NCI-H2029 treated with DMSO at 0.1 percent for 48 hours (cell line): ENCODE measurements at places on chromosomes 4 and X.

DNA sequence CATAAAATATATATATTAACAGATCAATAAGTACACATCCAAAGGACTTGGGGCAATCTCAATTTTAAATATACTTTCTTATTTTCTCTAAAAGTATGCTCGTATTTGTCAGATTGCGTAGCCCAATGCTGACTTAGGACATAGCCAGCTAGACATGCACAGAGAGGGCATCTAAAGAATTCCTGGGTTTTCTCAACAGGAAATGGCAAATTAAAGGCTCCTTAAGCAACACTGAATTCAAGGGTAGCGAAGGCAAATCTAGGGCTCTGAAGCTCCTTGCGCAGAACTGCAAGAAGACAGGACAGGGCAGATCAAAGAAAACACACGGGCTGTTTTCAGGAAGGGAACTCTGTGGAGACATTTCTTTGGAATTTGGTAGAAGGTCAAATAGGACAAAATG is 94.6 kb upstream of the FTHL17 start:
- no peak for DNase-seq

DNA sequence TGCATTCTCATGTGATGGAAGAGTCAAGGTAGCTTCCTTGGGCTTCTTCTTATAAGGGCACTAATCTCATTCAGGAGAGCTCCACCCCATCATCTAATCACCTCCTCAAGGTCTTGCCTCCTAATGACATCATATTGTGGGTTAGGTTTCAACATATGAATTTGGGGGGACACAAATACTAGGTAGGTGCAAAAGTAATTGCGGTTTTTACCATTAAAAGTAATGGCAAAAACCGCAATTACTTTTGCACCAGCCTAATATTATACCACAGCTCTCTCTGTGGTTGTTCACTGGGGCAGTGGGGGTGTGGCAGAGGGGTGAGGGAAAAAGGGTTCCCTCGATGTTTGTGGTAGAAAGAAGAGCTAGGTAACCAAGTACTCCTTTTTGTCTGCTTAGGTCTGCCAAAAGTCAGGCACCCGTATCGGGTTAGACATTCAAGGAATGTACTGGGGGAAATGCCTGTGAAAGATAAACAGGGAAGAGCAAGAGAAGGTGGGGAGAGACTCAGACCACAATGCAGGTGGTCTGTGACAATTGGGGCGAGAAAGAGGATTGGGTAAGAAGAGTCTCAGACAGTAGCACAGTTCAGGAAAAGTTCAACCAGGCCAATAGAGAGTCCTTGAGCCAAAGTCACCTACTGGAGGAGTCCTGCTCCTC is 78.9 kb upstream of the MTM1 start:
- no peak for DNase-seq

GRCh38 chrX:139179592-139179991 is 350.9 kb upstream of the F9 start:
- no peak for DNase-seq

DNA sequence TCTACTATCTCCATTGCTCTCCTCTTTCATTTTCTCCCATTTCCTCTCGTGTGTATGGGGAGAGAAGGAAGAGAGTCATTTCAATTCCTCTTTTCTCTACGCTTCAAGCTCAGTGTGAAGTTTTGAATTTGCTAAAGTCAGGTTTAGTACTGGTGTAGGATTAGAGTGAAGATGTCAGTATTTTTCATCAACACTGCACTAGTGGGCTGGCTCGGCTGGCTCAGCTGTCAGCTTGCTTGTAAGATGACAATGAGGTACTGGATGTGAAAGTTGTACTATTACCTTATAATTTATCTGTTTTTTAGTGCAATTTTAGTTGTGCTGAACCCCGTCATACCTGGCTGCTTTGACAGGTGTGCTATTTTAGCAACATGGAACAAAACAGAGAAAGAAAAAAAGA is 2.1 kb upstream of the SH2D1A start:
- no peak for DNase-seq

GRCh38 chr4:182067828-182068227 is 175.4 kb upstream of the TENM3 start:
- no peak for DNase-seq

DNA sequence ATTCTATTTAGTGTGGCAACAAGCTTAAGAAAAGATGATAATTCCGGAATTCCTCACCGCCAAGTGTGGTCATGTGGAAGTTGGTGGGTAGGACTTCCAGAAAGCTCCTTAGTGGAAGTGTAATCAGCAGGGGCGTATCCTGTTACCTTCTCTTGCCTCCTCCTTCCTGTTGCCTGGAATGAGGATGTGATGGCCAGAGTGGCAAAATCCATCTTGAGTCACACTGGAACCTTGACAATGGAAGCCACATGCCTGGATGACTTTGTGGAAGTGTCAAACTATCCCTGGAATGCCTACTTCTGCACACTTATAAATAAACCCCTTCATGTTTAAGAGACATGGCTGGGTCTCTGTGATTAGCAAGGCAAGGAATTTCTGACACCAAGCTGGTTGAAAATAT is 191.0 kb downstream of the PRDM5 start:
- no peak for DNase-seq

DNA sequence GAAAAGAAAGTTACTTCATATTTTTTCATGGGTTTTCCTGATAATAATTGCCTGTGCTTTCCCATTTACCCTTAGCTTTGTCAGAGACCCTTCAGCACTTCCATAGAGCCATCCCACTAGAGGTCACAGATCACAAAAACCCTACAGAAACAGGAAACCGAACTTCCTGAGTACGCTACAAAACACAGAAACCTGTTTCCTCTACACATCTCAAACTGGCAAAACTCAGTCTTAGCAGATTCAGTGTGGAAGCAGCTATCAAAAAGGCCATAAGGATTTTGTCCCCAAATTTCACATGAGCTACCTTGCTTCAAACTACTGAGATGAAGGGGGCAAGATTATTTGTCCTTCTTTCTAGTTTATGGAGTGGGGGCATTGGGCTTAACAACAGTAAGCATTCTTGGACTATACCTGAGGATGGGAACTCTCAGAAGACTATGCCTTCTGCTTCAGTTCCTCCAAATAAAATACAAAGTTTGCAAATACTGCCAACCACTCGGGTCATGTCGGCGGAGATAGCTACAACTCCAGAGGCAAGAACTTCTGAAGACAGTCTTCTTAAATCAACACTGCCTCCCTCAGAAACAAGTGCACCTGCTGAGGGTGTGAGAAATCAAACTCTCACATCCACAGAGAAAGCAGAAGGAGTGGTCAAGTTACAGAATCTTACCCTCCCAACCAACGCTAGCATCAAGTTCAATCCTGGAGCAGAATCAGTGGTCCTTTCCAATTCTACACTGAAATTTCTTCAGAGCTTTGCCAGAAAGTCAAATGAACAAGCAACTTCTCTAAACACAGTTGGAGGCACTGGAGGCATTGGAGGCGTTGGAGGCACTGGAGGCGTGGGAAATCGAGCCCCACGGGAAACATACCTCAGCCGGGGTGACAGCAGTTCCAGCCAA is at the start of gene MMRN1:
Gene MMRN1, plus strand, starts transcription at position 206 of the 902 bp plus-strand sequence. Its CDS starts 118 bp downstream, at position 324.
- no peak for DNase-seq

GRCh38 chr4:52945326-52945898 is 83.3 kb downstream of the RASL11B start:
- no peak for DNase-seq

DNA sequence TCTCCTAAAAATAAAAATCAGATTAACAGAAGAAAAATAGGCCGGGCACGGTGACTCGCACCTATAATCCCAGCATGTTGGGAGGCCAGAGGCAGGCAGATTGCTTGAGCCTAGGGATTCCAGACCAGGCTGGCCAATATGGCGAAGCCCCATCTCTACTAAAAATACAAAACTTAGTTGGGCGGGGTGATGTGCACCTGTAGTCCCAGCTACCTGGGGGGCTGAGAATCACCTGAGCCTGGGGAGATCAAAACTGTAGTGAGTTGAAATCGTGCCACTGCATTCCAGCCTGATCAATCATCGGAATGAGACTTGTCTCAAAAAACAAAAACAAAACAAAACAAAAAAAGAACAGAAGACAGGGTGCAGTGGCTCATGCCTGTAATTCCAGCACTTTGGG is 32.8 kb upstream of the NOCT start:
- DNase-seq: no peak

GRCh38 chr4:1099270-1099669 is 14.1 kb downstream of the RNF212 start:
- no peak for DNase-seq

DNA sequence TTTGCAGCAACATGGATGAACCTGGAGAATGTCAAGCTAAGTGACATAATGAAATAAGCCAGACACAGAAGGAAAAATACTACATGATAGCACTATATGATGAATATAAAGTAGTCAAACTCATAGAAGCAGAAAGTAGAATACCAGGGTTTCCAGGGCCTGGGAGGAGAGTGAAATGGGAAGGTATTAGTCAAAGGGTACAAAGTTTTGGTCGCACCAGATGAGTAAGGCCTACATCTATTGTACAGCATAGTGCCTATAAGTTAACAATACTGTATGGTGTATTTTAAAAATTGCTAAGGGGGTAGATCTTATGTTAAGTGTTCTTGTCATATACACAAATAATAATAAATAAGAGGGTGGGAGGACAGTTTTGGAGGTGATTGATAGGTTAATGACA is 41.5 kb downstream of the ENOX2 start:
- no peak for DNase-seq

GRCh38 chrX:33211356-33212260 is at the start of gene DMD:
Gene DMD, minus strand, starts transcription at chrX:33211549. Its CDS starts 237 bp downstream, at chrX:33211312.
- no peak for DNase-seq

GRCh38 chr4:98515470-98515809 is 143.0 kb downstream of the TSPAN5 start:
- DNase-seq: no peak

DNA sequence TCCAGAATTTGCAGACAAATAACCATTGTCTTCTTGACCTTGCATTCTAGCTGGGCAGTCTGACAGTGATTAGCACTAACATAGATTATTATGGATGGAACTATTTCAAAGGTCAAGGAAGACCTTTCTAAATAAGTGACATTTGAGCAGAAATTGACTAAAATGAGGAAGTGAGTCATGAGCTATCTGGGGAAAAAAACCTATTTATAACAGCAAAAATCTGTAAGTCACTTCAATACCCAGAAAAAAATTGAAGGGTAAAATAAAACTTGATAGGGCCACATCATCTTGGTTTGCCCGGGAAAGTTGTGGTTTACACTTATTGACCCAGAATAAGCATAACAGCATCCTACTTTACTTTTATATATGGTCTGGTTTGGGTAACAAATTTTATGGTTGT is 414.6 kb upstream of the HS3ST1 start:
- DNase-seq: no peak

GRCh38 chr4:73259571-73260090 is 1.0 kb upstream of the ANKRD17 start:
- DNase-seq: peak; percentile 49

GRCh38 chrX:40809210-40809609 is 73.9 kb upstream of the MED14 start:
- no peak for DNase-seq

- DNase-seq: no peak
These were observed 8.0 kb downstream of the MAN2B2 start for GRCh38 chr4:6582889-6583490.

GRCh38 chr4:61938250-61938846 is 738.2 kb downstream of the ADGRL3 start:
- DNase-seq: no peak

DNA sequence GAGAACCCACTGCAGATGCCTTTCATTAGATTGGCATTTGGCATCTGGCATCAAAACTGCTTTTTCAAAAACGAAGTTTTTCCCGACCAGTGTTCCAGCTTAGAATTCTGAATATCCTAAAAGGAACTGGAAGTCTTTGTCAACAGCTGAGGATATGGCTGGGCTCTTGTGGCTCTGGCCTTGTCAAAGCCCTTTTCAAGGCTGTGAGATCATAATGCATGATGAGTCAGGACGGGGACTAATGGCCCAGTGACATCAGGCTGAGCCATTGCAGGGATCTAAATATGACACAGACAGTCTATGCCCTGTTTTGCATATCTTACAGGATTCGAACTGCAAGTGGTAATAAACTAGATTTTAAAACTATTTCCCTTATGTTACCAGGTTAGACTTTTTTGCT is 306.4 kb downstream of the PTTG2 start:
- no peak for DNase-seq

- no peak for DNase-seq
These were observed 161.8 kb downstream of the PCDH7 start for GRCh38 chr4:30881985-30882384.

DNA sequence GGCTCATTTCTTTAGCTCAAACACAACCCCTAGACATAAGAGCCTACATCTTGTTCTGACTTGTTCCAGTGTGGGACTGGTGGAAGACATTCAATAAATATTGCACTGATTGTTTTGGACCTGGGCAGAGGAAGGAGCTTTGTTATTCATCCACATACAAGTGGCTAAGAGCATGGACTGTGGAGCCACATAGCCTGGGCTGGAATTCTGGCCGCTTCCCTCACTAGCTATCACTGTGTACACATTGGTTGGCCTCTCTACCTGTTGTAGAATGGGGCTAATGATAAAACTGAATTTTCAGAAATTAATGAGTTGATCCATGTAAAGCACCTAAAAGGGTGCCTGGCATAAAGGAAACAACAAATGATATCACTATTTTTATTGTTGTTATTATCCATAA is 80.0 kb downstream of the ZNF674 start:
- no peak for DNase-seq

- DNase-seq: no peak
These were observed 406.7 kb downstream of the MAPK10 start for GRCh38 chr4:85952972-85953650.

DNA sequence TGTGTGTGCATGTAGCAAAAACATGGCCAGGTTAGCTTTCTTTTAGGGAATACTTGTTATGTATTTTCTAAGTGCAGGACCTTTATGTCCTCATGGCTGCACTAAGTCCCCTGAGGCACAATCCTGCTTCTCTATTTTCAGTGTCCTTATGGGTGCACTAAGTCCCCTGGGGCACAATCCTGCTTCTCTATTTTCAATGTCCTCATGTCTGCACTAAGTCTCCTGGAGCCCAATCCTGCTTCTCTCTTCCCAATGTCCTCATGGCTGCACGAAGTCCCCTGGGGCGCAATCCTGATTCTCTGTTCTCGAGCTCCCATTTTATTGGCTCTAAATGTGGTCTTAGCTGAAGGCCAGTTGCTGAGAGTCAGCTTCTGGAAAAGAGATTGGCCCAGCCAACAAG is 49.7 kb upstream of the GPRIN3 start:
- DNase-seq: no peak

- DNase-seq: peak; percentile 57
These were observed 14.7 kb upstream of the PDE6B start for GRCh38 chr4:610411-611261.

DNA sequence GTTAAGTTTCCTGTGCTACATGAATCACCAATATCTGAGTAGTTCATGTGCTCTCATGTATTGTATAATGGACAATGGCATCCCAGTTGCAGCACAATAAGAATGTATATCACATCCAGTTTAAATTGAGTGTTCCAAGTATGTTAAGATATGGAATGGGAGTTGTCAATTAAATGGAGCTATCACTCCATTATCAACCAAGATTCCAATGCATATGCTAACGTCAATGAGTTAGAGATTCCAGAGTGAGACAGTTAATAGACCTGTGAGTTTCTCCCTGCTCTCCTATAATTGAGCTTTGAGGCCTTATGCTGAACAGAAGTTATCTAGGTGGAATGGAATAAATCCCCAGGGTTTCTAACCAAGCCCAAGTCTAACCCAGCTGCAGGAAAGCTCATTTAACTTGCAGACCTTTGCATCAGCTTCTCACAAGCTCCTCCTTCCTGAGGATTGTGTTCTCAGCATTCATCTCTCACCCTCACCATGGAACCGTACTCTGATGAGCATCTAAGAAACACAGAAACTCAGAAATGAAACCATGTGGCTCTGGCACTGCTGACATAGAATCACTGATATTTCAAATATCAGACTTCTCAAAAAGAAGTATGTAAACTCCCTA is 84.8 kb downstream of the TIGD2 start:
- no peak for DNase-seq
